ENCODE measurements at places on chromosomes 13 and 19.

GRCh38 chr19:16445238-16446107, 26.3 kb downstream of the EPS15L1 start:
- DNase-seq, result no peak

- DNase-seq, result no peak
These were observed 2.6 kb upstream of the CACNG7 start for GRCh38 chr19:53906211-53907192.

- DNase-seq, result no peak
These were observed 96.8 kb downstream of the ATP8A2 start for GRCh38 chr13:25468325-25469168.

DNA sequence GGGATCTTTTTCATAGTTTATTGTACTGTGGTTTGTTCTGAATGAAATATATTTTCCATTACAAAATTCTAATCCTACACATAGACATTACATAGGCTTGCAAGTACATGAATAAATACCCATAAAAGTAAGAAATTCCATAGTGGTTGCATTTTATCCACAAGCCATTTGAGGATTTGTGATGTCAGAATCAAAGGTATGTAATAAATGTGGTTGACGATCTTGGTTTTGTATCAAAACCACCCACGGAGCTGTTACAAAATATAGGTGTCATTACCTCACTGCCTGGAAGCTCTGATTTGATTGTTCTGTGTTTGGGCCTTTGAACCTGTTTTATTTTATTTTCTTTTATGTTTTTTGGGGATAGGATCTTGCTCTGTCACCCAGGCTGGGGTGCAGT, 125.1 kb downstream of the NALCN start:
- peak; percentile 19 for DNase-seq

- DNase-seq, result no peak
These were observed 370.6 kb downstream of the DIAPH3 start for GRCh38 chr13:59793107-59793506.

DNA sequence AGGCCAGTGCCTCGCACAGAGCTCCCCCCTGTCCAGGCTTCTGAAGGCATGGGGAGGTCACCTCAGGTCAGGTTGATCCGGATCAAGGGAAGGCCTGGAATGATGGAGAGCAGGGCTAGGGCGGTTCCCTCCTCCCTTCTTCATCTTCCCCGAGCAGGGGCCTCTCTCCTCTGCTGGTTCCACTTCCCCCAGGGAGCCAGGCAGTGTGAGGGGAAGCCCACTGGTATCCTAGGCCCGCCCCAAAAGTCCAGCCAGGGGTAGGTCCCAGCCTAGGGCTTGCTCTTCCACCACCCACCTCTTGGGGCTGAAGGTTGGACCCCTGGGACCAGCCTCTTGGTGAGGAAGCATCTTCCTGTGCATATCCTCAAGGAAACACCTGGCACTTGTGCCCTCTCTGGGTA, 16.4 kb upstream of the PRR19 start:
- no peak for DNase-seq

GRCh38 chr19:14553042-14553938, 18.6 kb downstream of the NDUFB7 start:
- DNase-seq, result no peak

- DNase-seq, result peak; percentile 26
These were observed 30.0 kb upstream of the ATP12A start for GRCh38 chr13:24650161-24650560.

DNA sequence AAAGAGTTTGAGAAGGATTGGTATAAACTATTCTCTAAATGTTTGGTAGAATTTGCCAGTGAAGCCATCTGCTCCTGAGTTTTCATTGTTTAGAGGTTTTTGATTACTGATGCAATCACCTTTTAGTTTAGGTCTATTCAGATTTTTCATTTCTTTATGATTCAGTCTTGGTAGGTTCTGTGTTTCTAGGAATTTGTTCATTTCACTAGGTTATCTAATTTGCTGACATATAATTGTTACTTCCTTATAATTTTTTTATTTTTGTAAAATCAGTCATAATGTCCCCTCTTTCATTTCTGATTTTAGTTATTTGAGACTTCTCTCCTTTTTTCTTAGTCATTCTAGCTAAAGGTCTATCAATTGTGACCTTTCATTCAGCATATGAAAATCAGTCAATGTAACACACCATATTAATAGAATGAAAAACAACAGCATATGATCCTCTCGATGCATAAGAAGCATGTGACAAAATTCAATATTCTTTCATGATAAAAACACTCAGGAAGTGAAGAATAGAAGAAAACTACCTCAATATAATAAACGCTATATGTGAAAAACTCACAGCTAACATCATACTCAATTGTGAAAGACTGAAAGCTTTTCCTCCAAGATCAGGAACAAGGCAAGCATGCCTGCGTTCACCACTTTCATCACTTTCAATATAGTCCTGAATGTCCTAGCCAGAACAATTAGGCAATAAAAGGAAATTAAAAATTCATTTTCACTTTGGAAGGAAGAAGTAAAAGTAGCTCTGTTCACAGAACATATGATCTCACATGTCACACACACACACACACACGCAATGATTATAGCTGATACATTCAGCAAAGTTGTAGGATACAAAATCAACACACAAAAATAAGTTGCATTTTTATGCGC, 149.1 kb downstream of the COG6 start:
- no peak for DNase-seq

GRCh38 chr19:9786819-9787218, 18.3 kb upstream of the ZNF846 start:
- no peak for DNase-seq

GRCh38 chr19:19597809-19598306, 20.6 kb downstream of the PBX4 start:
- DNase-seq, result no peak

DNA sequence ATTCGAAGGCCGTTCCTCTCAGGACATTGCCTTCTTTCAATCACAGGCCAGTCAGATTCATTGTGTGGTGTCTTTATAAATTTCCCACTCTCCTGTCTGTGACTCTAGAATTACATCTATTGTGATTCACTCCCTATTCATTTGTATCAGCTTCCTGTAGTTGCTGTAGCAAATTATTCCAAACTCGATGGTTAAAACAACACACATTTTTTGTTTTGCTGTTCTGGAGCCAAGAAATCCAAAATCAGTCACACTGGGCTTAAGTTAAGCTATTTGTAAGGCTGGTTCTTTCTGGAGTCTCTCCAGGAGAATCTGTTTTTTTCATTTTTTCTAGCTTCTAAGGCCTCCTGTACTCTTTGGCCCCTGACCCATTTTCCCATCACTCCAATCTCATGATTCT, 1487.0 kb upstream of the SLC10A2 start:
- peak; percentile 71 for DNase-seq

DNA sequence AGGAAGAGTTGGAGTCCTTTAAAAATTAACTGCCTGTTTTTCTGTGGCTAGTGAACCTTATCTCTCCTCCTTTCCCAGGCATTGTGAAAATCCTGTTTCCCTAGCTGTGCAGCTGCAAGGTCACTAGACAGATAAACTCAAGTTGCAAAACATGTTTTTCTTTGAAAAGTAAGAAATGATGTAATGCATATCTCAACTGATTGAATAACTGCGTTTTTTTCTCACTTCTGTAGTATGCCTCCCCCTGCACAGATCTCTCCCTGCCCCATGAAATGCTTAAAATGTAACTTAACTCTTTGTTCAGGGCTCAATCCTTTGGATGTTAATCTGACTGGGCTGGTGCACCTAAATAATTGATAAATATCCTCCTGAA, 27.7 kb upstream of the CYSLTR2 start:
- no peak for DNase-seq

DNA sequence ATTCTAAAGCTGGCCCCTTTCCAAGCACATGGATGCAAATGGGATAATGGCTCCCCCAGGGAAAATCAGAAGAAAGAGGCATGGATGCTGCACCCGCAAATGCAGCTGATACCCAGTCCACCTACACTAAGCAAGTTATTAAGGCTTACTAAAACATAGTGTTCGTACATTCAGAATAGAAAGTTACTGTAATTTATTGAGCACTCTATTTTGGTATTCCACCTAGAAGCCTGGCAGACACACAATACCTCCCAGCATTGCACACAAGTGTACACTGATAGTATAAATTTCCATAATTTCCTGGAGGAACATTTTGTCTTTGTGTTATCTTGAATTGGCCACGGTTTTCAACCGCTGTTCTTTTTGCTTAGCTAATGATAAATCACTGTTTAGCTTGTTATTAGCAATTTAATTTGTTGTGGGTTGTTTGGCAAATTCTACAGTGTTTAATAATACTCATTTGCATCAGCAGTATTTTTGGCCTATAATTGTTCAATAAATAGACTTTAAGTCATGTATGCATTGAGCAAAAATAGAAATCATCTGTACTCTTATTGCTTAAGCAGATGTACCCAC, 94.5 kb upstream of the MRI1 start:
- no peak for DNase-seq

DNA sequence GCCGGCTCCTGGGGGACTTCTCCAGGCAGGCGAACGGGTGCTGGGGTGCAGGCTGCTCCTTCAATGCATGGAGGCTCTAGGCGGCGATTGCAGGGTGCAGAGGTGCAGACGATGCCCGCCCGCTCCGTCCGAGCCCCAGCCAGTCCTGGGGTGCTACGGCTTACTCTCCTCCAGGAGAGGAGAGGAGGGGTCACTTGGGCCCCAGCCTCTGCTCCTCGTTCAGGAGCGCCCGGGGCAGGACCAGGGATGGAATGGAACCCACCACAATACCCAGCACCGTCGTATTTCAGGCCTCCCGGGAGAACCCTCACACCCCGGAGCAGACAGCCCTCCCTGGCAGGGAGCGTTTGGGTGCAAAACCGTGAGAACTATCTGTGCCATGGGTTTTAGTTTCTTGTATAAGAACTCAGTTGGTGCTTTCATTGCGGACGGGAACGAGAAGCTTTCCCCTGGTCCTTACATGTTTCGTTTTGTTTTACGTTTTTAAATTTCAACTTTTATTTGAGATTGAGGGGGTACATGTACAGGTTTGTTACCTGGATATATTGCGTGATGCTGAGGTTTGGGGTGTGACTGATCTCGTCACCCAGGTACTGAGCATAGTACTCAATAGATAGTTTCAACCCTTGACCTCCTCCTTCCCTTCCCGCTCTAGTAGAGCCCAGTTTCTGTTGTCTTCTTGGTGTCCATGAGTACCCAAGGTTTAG, 46.8 kb downstream of the ARHGEF18 start:
- no peak for DNase-seq

Measured in astrocyte of the cerebellum (primary cell).